ENCODE measurements at places on chromosomes 16 and 17.

GRCh38 chr17:39672522-39673334 is 4.5 kb downstream of the PNMT start:
- DNase-seq = no peak

GRCh38 chr17:79470754-79471153 is 140.1 kb downstream of the RBFOX3 start:
- no peak for DNase-seq

DNA sequence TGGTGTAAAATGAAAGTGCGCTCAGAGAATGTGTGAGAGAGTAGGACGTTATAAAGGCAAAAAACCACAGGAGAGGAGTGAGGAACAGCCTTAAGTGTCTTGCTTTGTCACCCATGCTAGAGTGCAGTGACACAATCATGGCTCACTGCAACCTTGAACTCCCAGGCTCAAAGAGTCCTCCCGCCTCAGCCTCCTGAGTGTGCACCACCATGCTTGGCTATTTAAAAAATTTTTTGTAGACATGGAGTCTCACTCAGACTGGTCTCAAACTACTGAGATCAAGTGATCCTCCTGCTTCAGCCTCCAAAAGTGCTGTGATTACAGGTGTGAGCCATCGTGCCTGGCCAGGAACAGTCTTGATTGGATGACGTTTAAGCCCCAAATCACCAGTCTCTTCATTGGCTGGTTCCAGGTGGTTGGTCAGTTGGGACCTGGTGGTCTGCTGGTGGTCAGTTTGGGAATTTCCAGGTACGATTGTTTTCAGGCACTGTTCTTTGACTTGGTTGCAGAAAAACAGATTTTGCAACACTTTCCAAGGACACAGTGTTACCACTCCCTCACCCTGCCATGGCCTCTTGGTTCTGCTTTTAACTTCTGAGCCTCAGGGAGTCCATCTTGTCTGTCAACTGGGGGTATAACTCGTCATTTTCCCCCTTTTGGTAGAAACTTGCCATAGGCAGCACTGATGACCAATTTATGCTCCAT is 21.2 kb downstream of the DHODH start:
- DNase-seq = no peak

- no peak for DNase-seq
Observed at GRCh38 chr17:74715144-74715543, 2.4 kb upstream of the CD300LF start.

GRCh38 chr17:28268610-28269313 is 50.2 kb upstream of the TMEM97 start:
- DNase-seq = no peak

DNA sequence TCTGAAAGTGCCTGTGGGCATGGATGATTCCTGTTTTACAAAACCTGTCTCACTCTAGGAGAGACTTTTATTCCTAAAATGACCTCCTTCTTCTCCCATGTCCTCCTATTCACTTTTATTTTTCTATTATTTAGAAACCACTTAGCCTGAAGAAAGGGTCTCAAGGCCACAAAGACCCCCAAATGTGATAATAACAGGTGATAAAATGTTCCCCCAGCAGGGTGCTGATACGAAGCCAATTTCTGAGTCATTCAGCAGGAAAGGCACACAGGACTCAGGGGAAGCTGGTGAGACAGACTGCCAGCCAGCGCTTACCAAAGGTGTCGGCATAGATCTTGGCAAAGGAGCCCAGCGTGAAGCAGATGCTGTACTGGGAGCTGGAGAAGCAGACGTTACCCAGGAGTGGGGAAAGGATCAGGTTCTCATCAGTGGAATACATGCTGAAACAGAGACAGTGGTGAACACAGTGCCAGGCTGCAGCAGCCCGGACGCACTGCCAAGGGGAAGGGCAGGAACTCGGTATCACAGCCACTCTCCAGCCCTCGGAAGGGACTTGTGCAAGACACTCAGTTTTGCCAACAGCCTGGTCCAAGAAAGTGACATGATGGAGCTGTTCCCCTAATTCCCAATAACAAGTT is 24.6 kb downstream of the HIGD1B start:
- DNase-seq = no peak

GRCh38 chr16:27816561-27816960 is 247.0 kb downstream of the GSG1L start:
- no peak for DNase-seq

DNA sequence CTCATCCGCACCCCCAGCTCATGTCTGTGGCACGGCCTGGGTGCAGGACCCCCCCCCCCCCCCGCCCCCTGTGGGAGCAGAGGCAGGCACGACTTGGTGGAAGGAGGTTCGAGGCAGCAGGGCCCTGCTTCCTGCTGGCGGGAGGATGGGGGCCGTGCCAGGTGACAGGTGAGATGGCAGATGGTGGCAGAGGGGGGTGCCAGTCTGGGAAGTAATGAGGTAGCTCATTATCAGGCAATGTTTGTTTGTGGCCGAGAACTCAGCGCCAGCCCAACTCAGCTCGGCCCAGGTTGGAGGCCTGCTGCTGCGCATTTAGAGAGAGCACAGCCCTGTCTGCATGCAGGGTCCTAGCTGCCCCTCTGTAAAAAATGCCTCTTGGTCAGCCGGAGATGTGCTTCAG is 40.1 kb upstream of the JPH3 start:
- DNase-seq = no peak

- no peak for DNase-seq
Observed at GRCh38 chr16:89537549-89537925, 22.9 kb upstream of the RPL13 start.

- no peak for DNase-seq
Observed at GRCh38 chr16:10744370-10745030, 858 bp downstream of the NUBP1 start.

DNA sequence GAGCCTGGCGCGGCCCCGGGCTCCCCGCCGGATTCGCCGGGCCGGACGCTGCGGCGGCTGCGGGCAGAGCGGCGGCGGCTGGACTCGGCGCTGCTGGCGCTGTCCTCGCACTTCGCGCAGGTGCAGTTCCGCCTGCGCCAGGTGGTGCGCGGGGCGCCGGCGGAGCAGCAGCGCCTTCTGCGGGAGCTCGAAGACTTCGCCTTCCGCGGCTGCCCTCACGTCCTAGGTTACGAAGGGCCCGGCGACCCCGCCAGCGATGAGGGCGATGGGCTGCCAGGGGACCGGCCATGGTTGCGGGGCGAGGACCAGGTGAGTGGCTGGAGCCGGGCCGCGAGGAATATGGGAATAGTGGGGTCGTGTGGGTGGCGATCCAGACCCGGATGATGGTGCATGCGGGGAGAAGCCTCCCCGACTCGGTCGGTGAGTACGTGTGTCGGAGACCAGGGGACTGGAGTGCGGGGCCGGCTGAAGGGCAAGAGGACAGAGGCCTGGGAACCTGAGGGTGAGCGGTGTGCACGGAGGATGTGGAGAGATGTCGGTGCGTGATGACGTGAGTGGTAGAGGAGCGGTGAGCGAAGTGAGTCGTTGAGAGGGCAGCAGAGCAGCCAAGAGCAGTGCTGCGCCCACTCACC is 517 bp downstream of the RUNDC1 start:
- peak; percentile 32 for DNase-seq

DNA sequence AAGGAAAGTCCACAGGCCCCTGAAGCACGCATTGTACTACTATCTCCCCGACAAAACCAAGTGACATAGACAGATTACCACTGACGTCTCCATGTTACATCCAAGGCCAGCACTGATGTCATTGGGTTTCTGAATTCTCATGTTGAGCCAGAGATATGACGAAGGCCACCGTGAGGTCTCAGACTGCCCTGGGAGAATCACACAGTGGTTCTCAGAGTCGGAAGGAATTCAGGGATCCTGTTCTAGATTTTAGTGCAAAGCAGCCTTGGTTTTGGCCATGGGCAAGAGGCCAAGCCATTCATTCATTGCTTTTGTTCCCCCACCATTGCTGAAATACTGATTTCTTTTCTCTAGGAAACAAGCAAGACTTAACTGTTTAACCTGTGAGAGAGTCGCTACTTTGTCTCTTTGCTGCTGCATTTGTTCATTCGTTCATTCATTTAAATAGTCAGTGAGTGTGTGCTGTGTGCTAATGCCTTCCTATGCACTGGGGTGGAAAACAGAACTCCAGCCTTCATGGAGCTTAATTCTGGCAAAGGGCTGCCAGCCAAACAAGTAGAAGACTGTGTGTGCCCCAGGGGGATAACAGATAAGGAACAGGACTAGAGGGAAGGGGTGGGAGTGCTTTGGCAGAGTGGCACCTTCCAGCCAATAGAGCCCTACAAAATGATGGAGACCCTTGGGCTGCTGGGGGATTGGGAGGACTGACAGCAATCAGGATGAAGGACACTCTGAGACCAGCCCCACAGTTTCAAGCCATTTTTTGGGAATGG is 222.3 kb downstream of the MSI2 start:
- DNase-seq = no peak
